ENCODE measurements at places on chromosomes 13 and 19.

- no peak for DNase-seq
These were observed 107.0 kb downstream of the FLT1 start for GRCh38 chr13:28387740-28388501.

GRCh38 chr13:95502216-95502615 lies 50.3 kb upstream of the CLDN10 start:
- DNase-seq, result no peak

- DNase-seq, result peak; percentile 97
These were observed at the start of gene ALDH16A1 for GRCh38 chr19:49453013-49453756. ALDH16A1 (plus strand) TSS chr19:49453225; CDS start chr19:49453332, 107 bp downstream.

GRCh38 chr19:17920527-17920926 lies 12.3 kb upstream of the CCDC124 start:
- DNase-seq, result no peak

GRCh38 chr13:75744127-75744526 lies 108.0 kb downstream of the LMO7 start:
- no peak for DNase-seq

GRCh38 chr19:36111200-36111539 lies 227 bp downstream of the OVOL3 start:
- DNase-seq, result no peak

- no peak for DNase-seq
These were observed 103.9 kb downstream of the GADD45B start for GRCh38 chr19:2579678-2580280.

- DNase-seq, result no peak
These were observed 115.1 kb upstream of the CACNA1A start for GRCh38 chr19:13621413-13621812.

DNA sequence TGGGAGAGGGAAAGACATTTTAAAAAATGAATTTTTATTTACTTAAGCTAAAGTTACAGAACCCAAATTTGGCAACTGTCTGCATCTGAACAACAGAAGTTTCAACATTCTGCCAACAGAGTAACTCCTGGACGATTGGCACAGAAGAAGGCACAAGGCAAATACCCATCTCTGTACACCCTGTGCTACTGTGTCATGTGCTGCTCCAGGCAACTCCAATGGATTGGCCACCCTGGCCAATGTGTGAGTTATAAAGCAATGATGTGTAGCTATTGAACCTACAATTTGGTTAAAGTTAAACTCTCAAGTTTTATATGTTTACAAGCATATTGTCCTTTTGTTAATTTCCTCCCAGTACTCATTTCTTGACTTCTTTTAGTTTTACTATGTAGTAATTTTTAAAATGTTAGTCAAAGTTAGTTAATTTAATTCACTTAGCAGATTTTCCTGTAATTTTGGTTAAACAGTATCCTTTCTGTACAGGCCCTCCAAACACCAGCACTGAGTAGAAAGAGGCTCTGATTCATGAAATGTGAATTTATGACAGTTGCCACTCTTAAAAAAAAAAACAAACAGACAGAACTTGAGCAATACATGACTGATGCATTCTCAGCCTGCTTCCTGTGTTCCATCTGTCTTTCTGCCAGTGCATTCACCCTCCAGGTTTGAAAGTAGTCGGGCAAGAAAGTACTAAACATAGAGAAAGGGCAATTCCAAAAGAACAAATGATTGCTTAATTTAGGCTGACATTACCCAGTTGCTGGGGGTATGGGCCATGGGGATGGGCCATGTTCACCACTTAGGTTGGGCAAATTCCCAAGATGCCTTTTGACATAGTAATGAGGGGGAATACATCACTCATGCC lies 5.9 kb downstream of the STARD13 start:
- no peak for DNase-seq

GRCh38 chr13:40456979-40457553 lies 209.4 kb downstream of the FOXO1 start:
- DNase-seq, result no peak

GRCh38 chr19:19464339-19465098 lies 50.8 kb downstream of the TSSK6 start:
- peak; percentile 33 for DNase-seq
